ENCODE measurements at places on chromosomes 2 and 18. TPM values are rescaled to one million over a fixed set of nuclear protein-coding genes. Genes with fewer than 3 reads are reported as not detected.

DNA sequence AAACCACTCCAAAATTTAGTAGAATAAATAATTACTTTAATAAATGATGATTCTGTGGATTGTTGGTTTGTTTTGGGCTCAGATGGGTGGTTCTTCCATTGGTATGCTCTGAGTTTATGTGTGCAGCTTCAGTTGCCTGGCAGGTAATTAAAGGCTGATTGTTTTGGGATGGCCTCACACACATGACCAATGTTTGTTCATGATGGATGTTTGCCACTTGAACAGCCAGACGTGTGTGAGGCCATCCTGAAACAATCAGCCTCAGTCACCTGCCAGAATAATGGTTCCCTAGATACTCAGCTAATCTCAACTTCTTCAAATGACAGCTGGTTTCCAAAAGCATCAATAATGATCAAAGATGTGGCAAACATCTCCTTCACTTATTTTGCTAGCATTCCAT, 352.5 kb upstream of the GULP1 start:
- DNase-seq, result no peak

DNA sequence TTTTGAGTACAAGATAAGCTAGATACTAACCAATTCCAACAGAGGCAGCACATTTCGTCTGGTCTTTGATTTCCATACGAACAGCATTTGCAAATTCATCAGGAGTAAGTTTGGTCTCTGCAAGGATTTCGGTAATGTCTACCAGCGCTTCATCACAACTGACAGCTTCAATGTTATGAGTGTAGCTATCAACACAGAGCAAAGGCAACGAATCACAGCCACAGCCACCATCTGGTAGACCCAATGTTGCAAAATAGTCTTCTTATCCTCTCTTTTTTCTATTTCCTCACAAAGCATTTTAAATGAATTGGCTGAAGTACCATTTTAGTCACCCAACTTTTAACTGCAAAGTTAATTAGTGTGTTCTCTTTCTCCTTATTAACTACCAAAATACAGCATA, 68.3 kb downstream of the REV1 start:
- DNase-seq, result no peak

DNA sequence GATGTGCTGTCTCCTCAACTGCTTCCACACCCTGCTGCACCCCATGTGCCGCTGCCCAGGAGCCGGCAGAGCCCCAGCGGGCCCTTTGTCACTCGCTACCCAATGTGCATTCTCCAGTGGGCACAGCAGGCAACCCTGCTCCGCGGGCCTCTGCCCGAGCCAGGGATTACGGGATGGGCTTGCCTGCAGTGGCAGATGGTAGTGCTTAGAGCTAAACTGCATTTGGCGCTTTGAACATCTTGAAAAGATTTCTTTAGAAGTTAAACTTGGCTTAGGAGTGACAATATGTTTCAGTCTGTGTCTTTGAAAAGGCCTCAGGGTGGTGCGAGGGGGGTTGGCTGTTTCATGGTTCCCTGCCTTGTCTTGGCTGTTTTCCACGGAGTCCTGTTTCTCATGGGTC, 84.0 kb upstream of the BOD1L2 start:
- DNase-seq, result no peak

- no peak for DNase-seq
Measured at GRCh38 chr2:139353874-139354273, 573.7 kb upstream of the NXPH2 start.

The AQP12B gene
- not detected for total RNA-seq

GRCh38 chr18:48547531-48547981, 8.7 kb downstream of the CTIF start:
- no peak for DNase-seq

DNA sequence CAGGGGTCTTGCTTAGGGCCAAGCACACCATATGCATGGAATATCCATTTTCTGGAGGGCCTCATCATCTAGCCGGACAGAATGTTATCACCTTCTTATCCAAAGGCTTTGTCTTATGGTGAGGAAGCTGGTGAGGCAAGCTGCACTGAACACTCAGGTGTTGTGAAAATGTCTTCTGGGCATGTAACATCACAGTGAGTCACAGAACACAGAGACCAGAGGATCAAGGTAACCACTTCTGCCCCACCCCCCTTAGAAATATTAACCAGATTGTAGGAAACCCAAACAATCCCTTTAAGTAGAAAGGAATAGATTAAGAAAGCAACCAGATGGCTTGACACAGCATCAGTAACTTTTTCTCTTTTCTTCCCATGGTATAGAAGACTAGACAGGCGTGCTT, 51.1 kb downstream of the MYO5B start:
- no peak for DNase-seq

- DNase-seq, result no peak
Measured at GRCh38 chr2:134491771-134492441, 226.9 kb downstream of the TMEM163 start.

- DNase-seq, result no peak
Measured at GRCh38 chr2:74099835-74100234, 47.9 kb downstream of the BOLA3 start.

DNA sequence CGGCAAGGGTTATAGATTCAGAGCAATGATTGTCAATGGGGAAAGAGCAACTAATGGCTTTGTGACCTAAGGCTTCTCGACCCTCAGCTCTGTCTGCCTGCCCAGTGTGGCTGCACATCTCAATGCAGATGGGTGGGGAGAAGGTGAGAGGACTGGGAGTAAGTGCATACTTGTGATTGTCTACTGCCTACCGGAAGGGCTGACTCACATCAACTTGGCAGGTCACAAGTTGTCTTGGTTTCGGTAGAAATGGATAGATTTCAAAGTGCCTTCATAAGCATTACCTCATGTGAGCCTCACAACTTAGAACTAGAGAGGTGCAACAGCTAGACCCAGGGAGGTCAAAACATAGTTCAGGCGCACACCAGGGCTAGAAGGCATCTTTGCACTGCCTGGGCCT, 29.4 kb downstream of the STAT1 start:
- DNase-seq, result no peak

Data from activated CD4-positive, alpha-beta T cell treated with anti-CD3 and anti-CD28 coated beads, Interleukin-2, amount 10 ng/mL, durations not matched to agents 24 days and 14 days (primary cell).